NCI-H1092 treated with DMSO at 0.1 percent for 48 hours (cell line): ENCODE measurements at places on chromosomes 16 and 17.

DNA sequence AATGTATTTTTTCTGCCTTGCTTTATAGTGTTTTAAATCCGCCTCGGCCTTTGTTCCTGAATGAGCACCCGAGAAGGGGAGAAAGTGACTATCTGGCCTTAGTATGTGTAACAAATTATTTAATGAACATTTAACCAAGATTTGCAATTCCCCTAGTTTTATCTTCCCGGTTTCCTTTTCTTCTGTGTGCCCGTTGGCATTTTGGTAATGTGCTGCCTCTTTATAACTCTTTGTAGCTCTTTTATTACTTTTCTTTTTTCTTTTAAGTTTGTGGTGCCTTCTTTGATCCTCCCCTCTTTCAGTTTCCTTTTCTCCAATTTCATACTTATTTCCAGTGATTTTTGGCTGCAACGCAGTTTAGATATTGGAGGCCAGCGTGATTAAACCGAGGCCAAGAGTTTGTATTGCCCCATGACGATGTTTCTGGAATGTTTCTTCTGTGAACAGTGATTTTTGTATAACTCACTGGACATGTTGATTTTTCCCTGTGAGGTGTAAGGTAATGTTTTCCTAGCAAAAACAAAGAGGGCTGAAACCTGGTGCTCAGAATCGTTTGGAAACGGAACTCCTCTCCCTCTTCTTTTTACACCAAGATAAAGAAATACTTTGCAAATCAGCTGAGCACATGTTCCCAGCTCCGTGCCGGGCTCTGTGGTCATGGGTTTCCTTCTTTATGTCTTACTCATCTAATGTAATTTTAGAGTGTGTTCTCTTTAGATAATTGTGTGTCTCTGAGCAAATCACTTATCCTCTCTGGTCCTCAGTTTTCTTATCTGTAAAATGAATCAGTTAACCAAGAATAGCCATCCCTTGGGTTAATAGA is 344.3 kb downstream of the WWOX start:
- DNase-seq, result no peak

GRCh38 chr17:51613255-51613654 is 352.9 kb downstream of the UTP18 start:
- DNase-seq, result no peak

DNA sequence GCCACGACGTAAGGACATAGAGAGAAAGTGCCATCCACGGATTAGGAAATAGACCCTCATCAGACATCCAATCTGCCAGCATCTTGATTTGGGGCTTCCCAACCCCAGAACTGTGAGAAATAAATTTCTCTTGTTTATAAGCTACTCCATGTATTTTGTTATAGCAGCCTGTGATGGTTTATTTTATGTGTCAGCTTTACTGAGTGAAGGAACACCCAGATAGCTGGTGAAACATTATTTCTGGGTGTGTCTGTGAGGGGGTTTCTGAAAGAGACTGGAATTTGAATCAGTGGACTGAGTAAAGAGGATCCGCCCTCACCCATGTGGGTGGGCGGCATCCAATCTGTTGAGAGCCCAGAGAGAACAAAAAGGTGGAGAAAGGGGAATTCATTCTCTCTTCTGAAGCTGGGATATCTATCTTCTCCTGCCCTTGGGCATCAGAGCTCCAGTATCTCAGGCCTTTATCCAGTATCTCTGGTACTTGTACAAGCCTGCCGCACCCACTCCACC is 131.5 kb upstream of the ANKFN1 start:
- no peak for DNase-seq

DNA sequence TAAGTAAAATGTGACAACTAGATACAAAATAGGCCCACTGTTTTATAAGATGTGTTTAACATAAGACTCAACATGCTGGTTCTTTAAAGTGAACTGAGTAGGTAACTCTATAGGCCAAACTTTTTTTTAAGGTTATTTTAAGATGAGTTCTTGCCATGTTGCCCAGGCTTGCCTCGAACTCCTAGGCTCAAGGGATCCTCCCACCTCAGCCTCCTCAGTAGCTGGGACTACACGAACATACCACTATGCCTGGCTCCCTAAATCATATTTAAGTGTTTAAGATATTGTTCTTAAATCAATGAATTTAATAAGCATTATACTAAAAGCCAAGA is 69.9 kb downstream of the USP32 start:
- DNase-seq, result no peak

DNA sequence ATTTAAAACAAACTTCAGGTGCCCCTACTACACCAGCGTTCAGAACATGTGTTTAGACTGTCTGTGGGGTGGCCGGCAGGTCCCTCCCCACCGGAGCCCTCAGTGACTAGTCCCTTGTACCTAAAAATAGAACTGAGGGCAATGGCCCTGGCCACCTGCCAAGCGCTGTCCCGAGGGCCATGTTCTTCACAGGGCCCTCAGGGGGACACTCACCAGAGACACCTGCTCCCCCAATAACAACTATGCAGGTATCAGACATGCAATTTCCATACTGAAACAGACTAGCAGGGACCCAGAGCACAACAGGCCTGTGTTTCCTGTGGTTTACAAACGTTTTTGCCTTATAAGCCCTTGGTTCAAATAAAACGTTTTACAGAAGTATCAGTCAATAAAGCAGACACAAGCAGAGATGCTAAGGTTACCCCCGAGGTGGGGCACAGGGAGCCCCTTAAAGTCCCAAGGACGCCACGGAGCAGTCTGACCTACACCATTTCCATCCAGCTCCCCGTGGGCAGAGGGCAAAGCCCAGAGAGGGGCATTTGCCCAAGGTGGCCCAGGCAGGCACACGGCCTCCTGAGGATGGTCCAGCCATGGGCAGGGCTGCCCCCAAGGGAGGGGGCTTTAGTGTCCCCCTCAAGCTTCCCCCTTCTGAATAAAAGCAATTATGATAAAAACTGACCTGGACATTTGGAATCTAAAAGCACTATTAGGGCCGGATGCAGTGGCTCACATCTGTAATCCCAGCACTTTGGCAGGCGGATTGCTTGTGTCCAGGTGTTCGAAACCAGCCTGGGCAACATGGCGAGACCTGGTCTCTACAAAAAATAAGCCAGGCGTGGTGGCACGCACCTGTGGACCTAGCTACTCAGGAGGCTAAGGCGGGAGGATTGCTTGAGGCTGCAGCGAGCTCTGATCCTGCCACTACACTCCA is 896 bp upstream of the MYLK3 start:
- DNase-seq, result peak; percentile 43
